Suppressor macrophage (primary cell): ENCODE measurements at places on chromosomes 7 and 10.
A peak's percentile ranks its signal among the peaks of the same experiment; 100 is the strongest.

DNA sequence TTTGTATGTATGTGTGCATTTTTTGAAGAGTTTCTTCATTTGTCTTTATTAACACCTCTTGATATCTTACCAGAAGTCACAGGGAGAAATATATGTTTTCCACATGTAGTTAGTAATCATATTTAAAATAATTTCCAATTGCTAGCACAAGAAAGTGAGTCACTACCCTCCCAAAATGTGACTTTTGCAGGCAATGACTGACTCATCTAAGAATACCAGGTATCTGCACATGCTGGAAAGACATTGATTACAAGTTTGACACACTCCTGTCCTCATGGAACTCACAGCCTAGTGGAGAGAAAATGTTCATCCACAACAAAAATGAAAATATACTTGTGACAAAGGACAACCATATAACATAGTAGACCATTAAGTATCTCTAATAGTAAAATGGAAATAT, 82.9 kb downstream of the SEMA3D start:
- no peak for DNase-seq

GRCh38 chr10:47381103-47381395, 3.0 kb downstream of the ZNF488 start:
- no peak for DNase-seq

DNA sequence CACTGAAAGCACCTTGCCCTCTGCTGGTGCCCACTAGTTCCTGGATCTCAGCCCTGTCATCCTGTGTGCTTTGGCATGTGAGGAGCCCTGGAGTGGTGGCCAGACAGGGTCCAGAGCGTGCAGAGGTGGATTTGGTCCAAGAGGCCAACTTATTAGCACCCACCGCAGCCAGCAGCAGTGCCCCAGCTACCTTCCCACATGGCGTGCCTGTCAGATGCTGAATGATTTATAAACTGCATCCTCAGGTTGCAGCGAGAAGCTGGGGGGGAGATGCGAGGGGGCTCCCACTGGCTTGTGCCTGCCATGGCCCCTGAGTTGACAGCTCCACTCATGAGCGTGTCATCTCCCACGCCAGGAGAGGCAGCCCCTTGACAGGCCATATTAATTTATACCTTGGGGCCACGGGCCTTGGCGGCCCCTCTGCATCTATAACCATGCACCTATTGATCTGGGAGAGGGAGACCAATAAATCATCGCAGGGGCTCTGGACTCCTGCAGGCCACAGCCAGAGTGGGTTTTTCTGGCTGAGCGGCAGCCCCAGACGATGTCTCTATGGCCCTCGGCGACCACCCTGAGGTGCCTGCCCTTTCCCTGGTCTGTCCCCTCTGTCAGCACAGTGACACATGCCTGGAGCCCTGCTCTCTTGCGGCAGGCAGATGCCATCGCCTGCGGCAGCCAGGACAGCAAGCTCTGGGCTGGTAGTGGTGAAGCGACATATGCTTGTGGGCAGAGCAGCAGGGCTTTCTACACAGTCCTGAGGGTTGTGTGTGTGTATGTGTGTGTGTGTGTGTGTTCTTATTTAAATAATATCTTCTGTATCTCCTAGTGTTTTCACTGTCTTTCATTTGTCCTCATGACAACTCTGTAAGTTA, 120.8 kb downstream of the CDH23 start:
- DNase-seq, result no peak

DNA sequence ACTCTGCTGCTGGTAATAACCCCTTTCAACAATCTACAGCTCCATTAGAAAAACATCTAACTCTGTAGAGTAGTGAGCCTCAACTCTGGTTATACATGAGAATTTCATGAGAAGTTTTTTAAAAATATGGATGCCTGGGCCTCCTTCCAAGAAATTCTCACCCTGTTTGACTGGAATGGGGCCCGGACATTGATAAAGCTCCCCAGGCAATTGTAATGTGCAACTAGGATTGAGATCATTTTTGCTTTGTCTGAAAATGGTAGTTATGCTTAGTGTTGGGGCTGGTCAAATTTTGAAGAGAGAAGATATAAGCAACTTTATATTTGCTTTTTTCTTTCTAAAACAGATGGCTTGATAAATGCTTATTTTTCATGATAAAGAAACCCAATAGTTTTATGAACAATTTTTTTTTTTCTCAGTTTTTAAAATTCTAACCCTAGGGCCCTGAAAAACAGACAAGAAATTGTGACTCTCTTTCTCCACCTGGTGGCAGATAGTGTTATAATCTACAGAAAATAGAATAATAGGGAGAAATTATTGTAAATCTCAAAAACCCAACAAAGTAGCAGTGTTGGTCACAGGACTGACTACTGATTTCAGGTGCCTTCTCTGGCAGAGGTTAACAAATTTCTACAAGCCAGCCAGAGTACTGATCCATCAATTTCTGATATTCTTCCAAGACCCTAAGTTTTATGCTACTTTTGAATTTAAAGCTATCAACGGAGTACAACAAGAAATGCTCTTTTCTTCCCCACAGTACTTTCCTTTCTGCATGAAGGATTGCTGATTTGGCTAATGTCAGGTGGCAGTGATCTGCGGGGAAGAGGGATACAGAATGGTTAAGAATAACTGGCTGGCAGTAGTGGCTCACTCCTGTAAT, 174.8 kb downstream of the DKK1 start:
- peak; percentile 47 for DNase-seq

GRCh38 chr10:132063432-132063831, 2.3 kb upstream of the JAKMIP3 start:
- no peak for DNase-seq
